ENCODE measurements at places on chromosomes 6 and 20. TPM values are rescaled to one million over a fixed set of nuclear protein-coding genes. Genes with fewer than 3 reads are reported as not detected.
A peak's percentile ranks its signal among the peaks of the same experiment; 100 is the strongest.

Gene CYP39A1
- total RNA-seq: not detected

- peak; percentile 79 for DNase-seq
Measured at GRCh38 chr6:127855542-127856159, 45.2 kb downstream of the THEMIS start.

Gene PAX1
- total RNA-seq: not detected

- peak; percentile 40 for DNase-seq
Measured at GRCh38 chr6:25177500-25178028, 101.6 kb upstream of the CARMIL1 start.

DNA sequence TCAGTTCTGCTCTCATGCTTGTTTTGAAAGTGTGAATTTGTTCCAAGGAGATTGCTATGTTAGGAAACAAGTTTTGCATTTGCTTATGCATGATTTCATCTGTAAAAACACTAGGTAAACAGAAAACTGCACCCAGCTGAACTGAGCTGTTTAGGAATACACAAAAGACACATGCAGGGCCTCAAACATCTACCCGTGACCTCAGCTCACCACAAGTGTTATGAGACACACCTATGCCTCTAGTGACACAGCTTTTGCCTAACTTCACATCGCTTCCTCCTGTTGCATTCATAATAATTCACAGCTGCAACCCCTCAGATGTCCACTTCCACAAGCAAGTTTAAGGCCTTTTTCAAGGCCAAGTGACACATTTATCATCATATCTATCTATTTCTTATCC is 98.0 kb upstream of the SLC24A3 start:
- DNase-seq: no peak
